ENCODE measurements at places on chromosomes 2 and 18.

DNA sequence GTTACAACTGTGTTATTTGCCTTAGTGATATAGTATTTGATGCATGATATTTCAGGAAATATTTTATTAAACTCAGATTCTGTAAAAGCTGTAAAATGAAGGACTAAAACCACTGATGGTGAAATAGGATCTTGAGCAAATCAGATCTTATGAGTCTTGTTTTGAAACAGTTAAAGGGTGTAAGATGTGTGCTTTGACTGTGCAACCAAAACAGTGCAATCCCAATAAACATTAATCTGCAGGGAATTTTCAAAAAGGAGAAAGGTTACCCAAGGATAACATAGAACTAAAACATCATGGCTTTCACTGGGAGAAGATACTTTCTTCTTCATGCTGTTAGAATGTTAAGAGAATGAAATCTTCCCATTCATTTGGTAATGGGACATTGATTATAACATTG lies 378.7 kb downstream of the PARD3B start:
- no peak for DNase-seq

GRCh38 chr2:215031321-215031720 lies 107.1 kb downstream of the ABCA12 start:
- no peak for DNase-seq

GRCh38 chr2:112728378-112729175 lies 7.8 kb downstream of the NT5DC4 start:
- DNase-seq, result no peak

DNA sequence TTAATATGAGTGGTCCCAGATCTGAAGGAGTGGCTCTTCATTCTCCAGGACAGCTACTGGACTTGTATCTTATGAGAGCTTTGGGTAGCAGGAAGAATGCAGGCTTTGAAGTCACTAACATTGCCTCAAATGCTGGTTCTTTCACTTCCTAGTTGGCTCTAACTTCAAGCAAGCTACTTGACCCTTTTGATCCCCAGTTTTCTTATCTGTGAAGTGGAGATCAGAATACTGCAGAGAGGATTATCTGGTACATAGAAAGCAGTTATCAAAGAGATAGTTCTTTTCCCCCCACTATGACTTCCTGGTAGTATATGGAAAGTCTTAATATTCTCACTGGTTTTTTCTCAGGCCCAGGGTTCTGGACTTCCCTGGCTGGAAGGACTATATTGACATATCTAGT lies 3.4 kb upstream of the PLCL1 start:
- no peak for DNase-seq

DNA sequence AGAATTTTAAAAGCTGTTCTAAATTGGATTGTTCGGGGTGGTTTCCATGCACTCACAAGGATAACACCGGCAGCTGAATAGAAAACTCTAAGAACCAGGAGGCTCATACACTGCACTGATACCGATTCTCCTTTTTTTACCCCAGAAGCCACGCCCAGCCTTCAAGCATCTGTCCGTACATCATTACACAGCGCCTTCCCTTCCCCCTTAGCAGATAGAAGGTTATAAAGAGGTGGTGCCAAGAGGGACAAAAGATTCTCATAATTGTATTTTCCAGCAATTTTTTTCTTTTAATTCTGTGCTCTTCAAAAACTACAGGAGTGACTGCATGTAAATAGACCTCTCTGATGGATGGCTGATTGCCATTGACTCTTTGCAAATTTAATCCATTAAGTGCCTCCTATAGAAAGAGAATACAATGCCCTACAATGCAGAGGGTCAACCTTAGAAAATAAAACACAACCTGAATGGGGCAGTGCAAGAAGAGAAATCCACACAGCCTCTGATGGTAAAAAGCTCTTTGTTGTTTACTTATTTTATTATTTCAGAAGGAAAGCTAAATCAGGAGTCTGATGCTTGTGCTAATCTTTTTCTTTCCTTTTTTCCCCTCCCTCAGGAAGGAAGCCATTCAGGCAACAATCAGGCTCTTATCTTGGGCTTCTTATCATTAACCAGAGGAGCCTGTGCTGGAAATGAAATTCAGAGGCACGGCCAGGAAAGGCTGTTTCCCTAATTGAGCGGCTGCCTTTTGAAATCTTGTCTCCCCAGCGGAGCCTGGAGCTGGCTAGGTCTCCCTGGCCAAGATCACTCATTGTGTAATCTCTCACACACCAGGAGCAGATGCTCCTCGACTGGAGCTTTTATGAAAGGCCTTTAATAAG lies 198.9 kb upstream of the NABP1 start:
- peak; percentile 18 for DNase-seq

DNA sequence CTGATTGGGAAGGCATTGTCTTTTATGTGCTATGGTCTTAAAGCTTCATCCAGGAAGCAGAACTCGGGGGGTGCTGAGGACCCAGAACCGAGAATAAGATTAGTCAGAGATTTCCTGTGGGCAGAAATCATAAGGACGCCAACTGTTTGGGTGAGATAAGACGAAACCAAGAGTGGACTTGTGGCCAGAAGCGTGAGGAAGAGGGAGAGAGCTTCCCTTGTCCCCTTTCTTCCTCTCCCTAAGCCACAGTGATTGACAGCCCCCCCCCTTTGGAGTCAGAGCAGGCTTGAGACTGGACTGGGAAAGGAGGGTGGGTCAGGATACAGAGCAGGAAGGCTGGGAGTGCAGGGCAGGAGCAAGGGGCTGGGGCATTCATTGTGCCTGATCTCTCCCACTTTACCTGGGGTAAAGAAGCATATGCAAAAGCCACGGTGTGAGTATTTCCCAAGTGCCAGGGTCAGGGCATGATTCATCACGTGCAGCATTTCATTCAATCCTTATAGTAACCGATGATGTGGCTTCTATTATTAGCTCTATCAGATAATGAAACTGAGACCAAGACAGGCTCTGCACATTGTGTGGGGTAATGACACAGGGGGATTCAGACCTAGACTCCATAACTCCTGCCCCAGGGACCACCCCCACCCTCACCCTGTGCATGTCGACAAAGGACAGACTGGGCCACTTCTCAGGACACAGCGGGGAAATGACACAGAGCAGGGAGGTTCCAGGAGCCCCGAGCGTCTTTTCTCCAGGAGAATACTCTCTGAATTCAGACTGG lies 3.0 kb upstream of the IL1RN start:
- no peak for DNase-seq

DNA sequence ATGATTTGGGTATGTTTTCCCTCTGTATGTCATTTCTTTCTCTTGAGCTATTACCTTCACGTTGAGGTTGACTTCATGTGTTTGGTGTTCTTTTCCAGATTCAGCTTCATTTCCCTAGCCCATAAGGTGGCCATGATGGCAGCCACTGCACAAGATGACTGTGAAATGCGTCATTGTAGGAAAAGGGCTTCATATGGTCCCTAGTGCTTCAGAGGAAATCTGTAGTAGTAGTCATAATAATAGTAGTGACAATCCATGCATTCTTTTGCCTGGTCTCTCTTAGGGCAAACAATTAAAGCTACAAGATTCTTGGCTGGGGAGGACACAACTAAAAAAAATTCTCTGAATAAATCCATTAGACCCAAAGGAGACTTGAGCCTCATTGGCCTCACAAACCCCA lies 28.4 kb downstream of the AOX1 start:
- DNase-seq, result no peak

DNA sequence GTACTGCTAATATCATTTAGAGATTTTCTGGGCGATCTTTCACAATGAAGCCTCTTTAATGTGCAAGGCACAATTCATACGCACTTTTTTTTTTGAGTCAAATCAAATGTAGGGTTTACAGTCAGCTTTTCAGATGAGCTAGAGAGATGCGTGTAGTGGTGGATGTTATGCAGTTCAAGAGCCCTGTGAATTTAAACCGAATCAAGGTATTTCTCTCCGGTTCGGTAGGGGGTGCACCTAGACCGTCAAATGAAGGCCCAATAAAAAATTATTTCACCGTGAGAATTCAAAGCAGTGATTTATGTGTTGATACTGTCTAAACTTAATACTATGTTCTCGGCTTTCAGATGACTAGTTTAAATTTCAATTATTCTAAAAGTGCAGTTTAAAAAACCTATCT lies 1.1 kb downstream of the PTH2R start:
- no peak for DNase-seq

GRCh38 chr2:167293943-167294775 lies 405.9 kb downstream of the XIRP2 start:
- no peak for DNase-seq

DNA sequence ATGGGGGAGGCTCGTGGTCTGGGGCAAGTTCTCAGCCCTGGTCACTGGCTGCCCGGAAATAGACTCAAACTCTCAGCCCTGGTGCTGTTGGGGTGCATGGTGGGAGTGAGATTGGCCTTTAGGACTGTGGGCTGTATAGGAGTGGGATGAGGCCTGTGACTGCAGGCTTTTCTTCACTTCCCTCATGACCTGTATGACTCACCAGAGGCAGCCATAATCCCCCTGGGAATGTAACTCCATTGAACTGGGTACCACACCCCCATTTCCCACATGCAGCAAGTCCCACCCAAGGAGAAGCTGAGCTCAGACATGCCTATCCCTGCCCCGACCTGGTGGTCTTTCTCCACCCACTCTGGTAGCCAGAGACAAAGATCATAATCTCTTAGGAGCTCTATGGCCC lies 177.7 kb upstream of the OSR1 start:
- DNase-seq, result no peak

DNA sequence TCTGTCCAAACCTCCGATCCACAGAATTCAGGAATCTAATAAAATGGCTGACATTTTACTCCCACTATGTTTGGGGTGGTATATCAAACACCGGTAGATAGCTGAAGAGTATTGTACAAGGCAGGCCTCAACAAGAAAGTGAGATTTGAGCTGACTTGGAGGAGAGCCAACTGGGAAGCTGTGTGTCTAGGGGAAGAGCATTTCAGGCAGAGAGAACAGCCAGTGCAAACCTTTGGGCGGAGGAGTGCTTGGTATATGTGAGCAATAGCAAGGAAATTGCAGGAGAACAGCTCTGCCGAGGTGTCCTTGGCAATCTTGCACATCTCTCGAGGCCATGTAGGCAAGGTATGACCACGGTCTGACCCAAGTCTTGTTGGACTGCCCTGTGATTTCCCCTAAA lies 1.8 kb upstream of the MERTK start:
- DNase-seq, result no peak

DNA sequence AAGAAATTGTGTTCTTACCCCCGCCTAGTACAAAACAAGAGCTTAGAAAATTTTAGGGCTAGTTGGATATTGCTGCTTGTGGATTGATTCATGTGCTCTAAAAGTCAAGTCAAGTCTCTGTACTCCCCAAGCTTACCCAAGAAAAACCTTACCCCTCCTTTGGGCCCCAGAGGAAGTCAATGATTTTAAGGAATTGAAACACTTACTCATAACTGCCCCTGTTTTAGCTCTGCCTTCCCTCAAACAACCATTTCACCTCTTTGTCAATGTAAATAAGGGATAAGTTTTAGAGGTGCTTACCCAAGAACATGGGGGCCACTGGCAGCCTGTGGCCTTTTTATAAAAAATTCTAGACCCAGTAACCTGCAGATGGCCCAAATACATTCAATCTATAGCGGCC lies 136.6 kb upstream of the RMP24 start:
- no peak for DNase-seq

DNA sequence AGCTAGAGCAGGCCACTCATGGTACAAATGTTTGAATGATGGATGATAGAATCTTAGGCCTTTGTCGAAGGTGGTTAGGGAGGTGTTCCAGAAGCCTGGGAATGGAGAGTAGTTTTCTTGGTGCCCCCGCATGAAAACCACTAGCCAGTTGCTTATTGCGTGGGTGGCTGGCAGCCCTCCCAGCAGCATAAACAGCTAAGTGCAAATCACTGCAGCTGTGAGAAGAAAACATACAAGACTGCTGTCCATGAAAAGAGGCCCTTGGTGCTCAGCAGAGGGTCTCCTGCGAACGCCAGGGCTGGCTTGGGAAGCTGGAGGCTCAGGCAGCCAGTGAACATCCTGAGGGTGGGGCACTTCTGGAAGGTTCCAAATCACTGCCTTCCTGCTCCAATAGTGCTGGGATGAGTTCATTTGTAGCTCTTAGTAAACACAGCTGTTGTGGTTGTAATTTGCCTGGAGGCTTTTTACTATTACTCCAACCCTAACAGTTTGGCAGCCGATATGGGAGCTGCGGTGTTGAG lies 118.8 kb downstream of the MGAT5 start:
- peak; percentile 19 for DNase-seq

- no peak for DNase-seq
Measured at GRCh38 chr2:129945557-129945956, 33.9 kb upstream of the RAB6C start.

DNA sequence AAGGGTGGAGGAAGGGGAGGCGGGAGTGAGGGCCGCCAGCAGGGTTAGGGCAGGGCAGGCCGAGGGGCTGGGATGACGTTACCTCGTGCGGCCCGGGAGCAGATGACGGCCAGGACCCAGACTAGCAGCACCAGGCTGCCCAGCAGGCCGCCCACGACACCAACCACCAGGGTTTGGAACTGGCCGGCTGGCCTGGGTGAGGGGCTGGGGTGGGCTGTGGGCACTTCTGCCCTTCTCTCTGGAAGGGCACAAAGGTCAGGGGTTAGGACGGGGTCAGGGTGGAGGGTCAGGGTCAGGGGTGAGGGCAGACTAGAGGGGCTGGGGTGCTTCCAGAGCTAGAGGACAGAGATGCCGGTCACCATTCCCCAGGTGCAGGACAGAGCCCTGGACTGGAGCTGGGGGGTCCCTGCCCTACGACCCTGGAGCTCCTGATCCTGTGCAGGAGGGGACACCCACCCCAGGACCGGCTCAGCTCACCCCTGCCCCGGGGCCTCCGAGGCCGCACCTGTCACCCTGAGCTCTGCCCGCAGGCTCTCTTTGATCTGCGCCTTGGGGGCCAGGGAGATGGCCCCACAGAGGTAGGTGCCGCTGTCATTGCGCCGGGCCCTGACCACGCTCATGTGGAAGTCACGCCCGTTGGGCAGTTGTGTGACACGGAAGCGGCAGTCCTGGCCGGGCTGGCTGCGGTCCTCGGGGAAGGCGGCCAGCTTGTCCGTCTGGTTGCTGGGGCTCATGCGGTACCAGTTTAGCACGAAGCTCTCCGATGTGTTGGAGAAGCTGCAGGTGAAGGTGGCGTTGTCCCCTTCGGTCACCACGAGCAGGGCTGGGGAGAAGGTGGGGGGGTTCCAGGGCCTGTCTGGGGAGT lies 6.3 kb downstream of the PDCD1 start:
- DNase-seq, result no peak

GRCh38 chr2:120754067-120754960 lies 18.6 kb downstream of the GLI2 start:
- DNase-seq, result no peak

DNA sequence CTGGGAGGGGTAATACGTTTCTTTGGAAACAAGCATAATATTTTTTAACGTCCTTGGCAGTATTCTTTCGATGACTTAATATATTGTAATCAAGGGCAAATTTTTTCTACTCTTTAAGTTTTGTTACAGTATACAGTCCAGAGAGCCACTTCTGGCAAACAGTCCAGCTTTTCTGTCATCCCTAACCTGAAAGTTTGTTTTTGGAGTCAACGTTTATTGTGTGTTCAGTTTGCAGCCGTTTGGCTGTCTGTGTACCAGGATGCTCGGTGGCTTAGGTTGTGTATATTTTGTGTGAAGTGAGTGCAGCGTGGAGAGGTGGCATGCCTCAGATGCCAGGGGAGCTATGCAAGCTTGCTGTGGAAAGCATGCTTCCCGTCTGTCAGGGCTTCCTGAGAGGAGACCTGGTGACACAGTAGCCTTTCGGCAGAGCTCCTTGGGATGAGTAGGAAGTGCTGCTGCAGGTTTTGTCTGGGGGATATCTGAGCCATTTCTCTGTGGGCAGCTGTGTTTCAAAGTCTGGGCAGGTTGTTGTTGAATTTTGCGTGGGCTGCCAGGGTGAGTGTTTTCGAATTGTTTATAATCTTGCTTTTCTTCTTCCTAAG lies 14.7 kb downstream of the MAP3K20 start:
- no peak for DNase-seq
